ENCODE measurements at places on chromosomes 7 and 10.
A peak's percentile ranks its signal among the peaks of the same experiment; 100 is the strongest.

DNA sequence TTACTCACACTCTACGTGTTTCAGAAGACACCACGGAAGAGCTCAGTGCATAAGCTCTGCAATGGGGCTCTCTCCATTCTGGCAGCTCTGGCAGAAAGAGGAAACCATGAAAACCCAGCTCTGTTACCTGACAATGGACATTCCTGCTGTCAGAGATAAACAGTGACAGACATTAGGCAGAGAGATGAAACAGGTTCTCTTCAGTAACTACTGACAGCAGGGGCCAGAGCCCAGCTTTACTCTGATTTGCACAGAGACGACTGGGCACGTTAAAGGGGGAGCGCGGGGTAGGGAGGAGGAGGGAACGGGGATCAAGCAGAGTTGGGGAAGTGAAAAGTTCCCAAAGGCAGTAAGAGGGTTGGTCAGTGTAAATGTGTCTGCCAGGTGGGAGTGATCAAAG lies 206.1 kb downstream of the RAMP3 start:
- no peak for DNase-seq

GRCh38 chr7:153297141-153297540 lies 537.6 kb downstream of the ACTR3B start:
- DNase-seq: no peak

GRCh38 chr7:78444267-78444666 lies 645.7 kb downstream of the PHTF2 start:
- DNase-seq: no peak

DNA sequence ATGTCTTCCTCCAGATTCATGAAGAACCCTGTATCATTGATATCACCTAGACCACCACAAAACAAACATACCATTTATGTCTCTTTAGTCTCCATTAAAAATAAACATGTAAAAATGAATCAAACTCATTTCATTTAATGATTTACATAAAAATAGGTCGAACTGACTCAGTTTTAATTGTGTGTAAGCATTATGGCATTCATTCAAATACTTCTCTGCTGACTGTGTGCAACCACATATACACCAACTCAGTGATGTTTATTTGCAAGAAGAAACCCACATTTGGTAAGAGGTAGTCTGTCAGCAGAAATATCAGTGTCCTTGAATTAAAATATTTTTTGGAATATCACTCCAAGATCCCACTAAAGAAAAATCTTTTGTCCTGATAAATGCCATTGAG lies 30.5 kb downstream of the ABCB1 start:
- DNase-seq: no peak

DNA sequence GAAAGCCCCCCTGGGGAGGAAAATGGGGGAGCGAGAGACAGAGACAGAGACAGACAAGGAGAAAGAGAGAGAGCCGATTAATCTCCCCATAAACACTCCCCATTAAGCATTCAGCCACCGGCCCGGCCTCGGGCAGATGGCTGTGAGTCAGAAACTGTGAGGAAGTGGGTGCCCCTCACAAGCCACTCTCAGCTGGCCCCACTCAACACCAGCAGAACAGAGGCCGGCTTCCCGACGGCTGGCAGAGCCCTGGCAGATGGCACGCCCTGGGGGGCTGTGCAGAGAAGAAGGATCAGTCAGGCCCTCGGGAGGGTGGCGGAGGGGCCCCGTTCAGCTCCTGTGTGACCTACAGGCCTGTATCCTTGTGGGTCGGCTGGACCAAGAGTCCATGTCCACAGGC lies 41.2 kb downstream of the CAMK2B start:
- DNase-seq: peak; percentile 49

- DNase-seq: no peak
Observed at GRCh38 chr10:71981015-71981875, 17.1 kb downstream of the CHST3 start.

DNA sequence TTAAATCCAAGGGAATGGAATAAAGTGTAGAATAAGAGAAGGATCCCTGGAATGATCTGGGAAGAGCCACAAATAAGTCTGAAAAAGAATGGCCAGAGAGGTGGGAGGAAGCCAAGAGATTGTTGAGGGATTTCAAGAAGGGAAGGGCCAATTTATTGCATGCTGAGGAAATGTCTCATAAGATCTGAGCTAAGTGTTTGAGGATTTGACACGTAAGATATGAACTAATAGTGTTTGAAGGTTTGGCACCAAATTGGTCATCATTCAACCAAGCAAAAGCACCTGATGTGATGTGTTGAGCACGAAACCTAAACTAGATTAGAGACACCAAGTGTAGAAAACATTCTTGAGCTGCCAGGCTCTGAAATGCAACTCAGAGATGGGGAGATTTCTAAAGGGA lies 97.9 kb downstream of the TSPAN12 start:
- no peak for DNase-seq

GRCh38 chr7:113548561-113548960 lies 370.2 kb downstream of the PPP1R3A start:
- no peak for DNase-seq

DNA sequence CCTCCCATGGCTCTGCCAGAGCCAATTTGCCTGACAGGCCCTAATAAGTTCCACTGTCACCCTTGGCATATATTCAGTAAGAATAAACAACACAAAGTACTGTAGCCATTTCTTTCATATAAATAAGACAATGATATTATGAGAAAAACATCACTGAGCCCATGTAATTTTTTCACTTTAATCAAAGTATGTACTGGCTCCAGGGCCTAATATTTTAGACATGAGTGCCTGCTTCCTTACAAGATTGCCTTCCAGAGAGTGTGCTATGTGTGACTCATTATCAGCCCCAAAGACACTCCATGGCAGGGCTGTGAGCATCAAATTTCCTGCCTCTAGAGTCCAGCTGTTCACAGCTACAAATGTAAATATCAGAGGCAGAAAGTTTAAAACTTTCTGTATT lies 297.6 kb downstream of the LHFPL3 start:
- no peak for DNase-seq

- DNase-seq: no peak
Observed at GRCh38 chr10:50415292-50415691, 164.0 kb upstream of the ASAH2 start.

- peak; percentile 47 for DNase-seq
Observed at GRCh38 chr7:157442993-157443831, 106.4 kb downstream of the DNAJB6 start.

DNA sequence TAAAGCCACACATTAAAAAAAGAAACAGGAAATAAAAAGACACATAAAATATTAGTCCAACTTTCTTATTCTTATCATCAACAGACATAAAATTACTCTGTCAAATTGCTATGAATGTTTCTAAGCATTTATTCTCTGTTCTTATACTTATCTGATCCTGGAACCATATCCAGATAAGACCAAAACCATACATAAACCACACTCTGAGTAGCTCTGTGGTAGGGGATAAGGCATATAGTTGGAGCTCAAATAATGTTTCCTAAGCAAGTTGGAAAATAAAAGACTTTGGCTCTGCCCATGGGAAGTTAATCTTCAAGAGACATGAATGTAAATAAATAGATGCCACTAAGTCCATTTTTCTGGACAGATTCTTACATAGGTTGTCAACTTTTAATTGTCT lies 103.1 kb upstream of the PLXDC2 start:
- no peak for DNase-seq

GRCh38 chr10:113808168-113808567 lies 45.7 kb downstream of the DCLRE1A start:
- no peak for DNase-seq

DNA sequence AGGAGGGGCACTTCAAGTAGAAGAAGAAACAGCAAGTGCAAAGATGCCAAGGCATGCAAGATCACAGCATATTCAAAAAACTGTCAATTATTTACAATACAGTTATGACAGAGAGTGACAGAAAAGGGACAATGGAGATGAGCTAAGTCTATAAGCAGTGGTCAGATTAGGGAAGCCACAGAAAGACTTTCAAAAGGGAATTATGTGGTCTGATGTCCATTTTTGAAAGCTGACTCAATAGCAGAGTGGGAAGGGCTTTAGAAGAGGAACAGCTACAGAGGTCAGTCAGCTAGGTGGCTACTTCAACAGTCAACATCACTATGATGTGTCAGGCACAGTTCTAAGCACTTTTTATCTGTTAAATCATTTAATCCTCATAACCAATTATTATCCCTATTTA lies 45.2 kb upstream of the SPOCK2 start:
- DNase-seq: no peak

- no peak for DNase-seq
Observed at GRCh38 chr10:93445097-93445960, 36.8 kb downstream of the MYOF start.

DNA sequence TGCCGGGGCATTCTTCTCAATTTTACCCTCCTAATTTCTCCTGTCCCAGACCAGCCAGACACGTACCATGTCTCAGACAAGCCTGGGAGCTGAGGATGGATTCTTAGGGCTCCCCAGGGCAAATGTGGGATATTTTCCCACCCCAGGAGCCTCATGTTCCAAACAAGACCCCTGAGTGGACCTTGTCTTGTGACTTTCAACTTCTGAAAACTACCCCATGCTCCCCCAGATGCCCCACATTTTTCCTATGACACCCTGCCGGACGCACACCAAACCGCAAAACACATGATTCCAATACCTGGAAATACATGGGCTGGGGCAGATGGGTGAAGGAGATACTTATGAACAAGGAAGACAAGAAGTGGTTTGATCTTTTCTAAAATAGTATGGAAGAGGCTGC lies 874 bp downstream of the GIMAP5 start:
- DNase-seq: no peak

DNA sequence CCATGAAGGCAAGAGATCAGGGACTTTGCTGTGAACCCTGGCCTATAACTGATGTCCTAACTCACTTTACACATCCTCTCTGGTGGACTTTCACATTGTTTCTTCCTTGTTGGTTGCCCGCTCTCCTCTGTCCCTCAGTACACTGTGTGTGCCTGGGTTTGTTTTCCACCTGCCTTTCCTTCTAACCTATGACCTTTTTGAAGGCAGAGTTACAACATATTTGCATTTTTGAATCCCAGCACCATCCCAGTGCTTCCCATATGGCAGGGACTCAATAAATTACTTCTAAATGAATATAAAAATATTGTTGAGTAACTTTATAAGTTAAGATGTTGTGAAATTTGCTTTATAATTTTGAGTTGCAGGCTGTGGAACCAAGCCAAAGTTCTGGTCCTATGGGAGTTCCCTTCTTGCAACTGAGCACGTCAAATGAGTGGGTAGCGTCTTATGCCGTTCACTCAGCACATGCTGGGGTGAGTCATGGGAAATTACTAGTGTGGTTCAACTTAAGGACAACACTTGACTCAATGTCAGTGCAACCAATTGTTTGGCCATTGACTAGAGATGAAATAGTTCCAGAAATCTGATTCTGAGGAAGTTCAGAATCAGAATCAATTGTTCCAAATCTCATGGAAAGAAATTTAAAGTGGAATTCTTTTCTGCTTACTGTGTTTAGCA lies 250.9 kb downstream of the TWIST1 start:
- no peak for DNase-seq

DNA sequence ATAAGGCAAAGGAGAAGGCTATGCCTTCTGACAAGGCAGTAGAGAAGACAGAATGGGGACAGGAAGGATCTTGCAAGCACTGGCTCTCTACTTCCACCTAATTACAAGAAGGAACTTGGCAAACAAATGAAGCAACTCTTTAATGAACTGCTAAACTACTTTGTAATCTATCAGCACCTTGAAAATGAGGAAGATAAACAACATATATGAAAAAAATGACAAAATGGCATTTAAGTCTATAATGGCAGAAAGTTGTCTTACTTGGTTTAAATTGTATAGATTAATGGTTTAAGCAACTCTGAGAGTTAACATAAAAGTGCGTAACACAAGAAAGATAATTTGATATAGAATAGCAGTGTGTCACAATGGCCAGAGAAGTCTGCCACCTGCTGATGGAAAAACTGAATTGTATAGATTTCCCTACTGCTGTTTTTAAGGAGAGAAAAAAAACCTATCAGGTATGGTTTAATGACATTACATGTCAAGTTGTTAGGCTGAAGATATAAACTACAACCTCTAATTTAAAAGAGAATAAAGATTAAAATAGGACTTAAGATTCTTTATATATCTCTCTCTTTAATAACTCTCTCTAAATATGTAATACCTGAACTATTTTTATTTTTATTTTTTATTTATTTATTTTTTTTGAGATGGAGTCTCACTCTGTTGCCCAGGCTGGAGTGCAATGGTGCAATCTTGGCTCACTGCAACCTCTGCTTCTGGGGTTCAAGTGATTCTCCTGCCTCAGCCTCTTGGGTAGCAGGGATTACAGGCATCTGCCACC lies 11.8 kb downstream of the NT5C3A start:
- DNase-seq: no peak

DNA sequence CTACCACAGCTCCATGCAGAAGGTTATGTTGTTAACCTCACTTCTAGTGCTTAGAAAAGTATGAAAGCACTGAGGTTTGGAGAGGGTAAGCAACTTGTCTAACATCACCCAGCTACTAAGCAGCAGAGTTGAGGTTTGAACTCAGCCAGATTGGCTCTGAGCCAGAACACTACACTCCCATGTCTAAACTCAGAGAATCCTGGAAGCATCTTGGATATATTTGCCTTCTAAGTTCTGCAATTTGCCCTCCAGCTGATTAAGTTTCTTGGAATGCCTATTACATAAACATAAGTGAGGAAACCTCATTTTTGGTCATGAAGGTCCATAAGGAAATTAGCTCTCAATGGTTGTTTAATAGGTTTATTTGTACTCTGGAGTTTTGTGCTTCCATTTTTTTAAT lies 78.1 kb upstream of the PHYHIPL start:
- DNase-seq: no peak

- no peak for DNase-seq
Observed at GRCh38 chr7:12930534-12930933, 243.1 kb downstream of the ARL4A start.

GRCh38 chr7:92973293-92973731 lies 136.9 kb upstream of the CDK6 start:
- no peak for DNase-seq

DNA sequence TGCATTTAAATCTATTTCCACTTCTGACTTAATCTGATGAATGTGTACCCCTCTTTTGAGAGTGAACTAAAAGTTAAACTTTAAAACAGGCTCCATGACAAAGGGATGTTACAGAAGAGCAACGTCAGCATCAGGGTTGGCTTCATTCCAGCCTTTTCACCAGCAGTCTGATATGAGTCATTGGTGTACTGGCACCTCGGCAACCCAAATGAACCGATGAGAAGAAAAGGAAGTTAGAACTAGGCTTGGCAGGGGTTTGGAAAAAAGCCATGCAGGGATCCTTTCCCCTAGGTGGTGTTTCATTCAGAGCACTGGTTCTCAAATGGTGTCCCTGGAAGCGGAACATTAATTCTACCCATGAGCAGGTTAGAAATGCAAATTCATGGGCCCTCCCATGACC lies 53.6 kb downstream of the SEC61G start:
- DNase-seq: no peak

DNA sequence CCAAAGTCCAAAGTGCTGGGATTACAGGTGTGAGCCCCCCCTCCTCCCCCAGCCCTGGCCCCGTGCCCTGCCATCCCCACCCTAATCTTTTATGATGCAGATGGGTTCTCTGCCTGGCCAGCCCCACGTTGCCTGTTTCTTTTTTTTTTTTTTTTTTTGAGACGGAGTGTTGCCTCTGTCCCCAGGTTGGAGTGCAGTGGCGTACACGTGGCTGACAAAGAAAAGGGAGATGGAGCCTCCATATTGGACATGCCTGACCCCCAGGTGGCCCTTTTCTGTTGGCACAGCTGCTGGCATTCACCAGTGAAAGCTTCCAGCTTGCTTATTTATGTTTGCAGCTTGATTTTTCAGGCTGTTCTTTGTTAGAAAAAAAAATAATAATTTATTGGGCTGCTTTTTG lies 235.3 kb downstream of the CCDC3 start:
- no peak for DNase-seq
